ENCODE measurements at places on chromosomes 16 and 17.

DNA sequence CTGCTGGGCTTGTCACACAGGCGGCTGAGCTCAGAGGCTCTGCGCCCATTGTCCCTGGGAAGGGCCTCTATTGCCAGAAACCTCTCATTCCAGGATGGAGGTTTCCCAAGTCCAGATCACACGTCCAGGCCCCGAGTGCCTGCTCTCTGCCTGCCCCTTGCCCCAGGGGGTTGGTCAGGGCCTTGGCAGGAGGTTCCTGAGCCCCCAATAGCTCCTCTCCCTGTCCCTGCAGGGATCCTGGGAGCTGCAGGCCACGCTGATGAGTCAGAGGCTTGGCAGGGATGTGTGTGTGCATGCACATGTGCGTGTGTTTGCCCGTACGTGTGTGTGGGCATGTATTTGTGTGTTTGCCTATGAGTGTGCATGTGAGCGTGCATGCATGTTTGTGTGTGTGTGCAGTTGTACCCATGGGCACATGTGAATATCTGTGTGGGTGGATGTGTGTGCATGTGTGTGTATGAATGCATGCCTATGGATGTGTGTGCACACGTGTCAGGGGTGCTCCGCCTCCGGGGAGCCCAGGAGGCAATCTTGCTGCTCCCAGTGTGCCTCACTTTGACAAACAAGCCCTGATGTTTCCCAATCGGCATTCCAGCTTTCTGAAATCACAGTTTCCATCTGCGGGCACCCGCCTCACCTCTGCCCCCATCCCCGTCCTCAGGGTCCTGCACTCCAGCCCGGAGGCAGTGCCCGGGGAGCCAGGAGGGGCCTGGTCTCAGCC is 98.4 kb upstream of the GSE1 start:
- DNase-seq: no peak

- DNase-seq: no peak
Observed at GRCh38 chr17:41498276-41498675, 7.1 kb downstream of the KRT13 start.

DNA sequence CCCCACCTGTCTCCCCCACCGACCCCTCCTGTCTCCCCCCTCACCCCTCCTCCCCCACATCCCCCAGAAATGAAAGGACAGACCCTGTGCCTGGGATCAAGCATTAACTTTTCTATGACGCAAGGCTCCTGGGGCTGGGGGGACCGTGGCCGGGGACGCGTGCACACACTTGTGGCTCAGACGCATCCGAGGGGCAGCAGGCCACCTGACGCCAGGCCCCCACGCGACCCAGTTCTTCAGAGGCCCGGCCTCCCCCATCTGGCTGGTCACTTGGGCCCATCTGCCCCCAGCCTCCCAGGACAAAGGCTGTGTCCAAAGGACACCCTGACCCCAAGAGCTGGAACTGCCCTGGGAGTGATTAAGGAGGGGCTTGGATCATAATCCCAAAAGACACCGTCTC is 14.0 kb upstream of the PVALEF start:
- no peak for DNase-seq

- DNase-seq: no peak
Observed at GRCh38 chr17:80029258-80029974, 6.3 kb downstream of the TBC1D16 start.

DNA sequence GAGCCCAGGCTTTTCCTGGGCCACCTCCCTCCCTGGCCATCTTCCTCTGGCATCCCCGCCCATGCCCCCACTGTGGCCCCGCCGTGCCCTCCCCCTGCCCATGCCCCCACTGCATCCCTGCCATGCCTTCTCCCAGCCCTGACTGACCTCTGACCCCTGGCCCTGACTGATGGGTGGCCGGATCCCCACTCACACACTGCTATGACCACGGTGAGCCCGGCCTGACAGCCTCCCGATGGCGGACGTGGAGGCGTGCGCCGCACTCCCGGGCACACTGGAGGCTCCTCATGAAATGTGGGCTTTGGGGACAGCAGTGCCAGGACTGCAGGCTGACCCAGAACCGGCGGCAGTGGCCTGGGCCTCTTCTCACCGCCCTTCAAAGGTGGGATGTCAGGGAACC is 10.6 kb upstream of the C1QTNF8 start:
- DNase-seq: no peak

DNA sequence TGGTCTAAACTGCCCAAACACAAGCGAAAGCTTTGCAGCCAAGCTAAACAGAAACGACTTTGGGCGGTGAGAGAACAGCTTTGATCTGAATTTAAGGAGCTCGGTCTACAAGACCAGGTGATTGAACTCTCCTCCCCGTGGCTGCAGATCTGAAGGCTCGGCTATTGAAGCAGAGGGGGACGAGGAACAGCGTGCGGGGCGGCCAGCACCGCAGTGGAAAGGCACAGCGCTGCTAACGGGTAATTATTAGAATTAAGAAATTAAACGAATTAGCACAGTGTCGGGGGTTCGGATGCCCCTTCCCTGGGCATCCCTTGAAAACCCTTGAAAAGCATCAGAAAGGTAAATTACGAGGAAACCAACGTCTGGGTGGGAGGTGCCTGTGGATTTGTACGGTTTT is 431 bp downstream of the TEKT3 start:
- DNase-seq: no peak

- no peak for DNase-seq
Observed at GRCh38 chr17:17677299-17678040, 3.8 kb upstream of the RAI1 start.

DNA sequence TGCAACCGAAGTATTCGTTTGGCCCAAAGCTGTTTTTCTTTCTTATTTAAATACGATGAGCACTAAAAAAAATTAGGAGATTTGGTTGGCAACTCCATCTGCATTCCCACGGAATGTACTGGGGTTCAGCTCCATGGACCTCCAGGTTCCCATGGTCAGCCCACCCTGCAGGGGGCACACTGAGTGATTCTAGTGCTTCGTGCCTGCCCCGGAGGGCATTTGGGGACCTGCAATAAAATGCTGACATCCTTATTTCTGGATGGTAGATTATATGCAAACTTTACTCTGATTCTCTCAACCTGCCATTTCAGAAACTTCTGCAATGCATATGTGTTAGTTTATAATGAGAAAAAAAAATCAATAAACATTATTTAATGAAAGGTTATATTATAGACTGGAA is 339.4 kb downstream of the XYLT1 start:
- DNase-seq: no peak

GRCh38 chr17:76421044-76421407 is 31.9 kb downstream of the UBE2O start:
- DNase-seq: no peak

DNA sequence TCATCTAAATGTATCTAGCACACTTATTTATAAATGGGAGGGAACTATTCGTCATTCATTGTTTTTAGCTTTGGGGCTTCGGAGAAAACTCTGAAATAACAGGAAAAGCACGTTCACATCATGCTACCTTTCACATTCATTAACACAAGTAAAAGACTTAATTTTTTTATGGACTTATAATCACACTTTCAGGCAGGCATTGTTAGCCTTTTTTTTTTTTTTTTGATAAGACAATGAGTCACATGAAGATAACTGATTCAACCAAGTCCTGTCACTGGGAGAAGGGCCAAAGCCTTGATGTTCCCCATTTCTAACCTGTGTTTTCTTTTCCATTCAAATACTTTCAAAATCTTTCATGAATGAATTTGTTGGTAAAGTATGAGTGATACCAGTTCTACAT is 631.3 kb upstream of the CA10 start:
- DNase-seq: no peak

- no peak for DNase-seq
Observed at GRCh38 chr17:73325527-73325842, 13.7 kb upstream of the CDC42EP4 start.

DNA sequence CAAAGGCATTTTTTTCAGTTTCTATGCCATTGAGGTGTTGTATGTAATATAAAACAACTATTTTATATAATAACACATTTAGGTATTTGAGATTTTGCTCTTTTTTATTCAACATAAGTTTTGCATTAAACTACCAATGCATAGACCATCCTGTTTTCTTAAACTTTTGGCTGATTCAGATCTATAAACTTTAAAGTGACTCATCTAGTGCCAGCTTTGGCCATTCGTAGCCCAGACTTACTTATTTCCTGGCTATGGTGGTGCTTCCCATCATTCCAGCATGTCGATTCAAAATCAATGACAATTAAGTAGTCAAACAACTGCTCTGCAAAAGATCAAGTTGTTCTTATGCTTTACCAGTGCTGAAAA is 3.1 kb downstream of the ERI2 start:
- no peak for DNase-seq

DNA sequence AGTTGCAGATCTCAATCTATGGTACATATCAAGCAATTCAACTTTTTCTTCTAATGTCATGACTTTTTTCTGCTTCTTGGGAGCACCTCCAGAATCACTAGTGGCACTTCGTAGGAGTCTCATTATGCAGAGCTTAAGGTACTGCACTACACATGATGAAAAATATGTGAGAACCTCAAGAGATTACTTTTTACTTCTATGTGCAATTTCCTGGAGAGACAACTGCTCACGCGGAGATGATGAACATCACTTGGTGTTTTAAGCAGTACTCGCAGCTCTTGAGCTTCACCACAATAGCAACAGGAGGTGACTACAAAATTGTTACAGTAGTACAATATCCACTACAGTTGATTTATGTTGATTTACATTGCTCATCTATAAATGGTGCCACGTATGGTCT is 79.7 kb downstream of the MRTFB start:
- no peak for DNase-seq

GRCh38 chr16:67244387-67245185 is 2.7 kb downstream of the FHOD1 start:
- peak; percentile 37 for DNase-seq

DNA sequence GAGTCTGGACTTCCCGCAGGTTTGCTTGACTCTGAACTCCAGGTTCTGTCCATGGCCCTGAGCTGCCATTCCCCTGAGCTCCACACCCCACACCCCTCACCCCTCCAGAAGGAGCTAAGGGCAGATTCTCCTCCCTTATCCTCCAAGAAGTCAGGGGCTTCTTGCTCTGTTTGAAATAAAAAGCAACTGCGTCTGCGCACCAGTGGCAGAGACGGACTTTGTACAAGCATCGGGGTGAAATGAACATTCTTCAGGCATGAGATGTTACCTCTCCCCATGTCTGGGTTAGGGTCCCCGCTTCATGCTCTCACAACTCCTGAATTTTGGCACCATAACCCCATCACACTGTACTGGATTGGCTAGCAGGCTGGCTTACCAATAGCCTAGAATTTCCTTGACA is 36.1 kb upstream of the DLX4 start:
- DNase-seq: no peak

- no peak for DNase-seq
Observed at GRCh38 chr17:82424001-82424862, 5.8 kb upstream of the OGFOD3 start.

GRCh38 chr17:49338883-49339282 is 23.2 kb downstream of the ZNF652 start:
- no peak for DNase-seq

DNA sequence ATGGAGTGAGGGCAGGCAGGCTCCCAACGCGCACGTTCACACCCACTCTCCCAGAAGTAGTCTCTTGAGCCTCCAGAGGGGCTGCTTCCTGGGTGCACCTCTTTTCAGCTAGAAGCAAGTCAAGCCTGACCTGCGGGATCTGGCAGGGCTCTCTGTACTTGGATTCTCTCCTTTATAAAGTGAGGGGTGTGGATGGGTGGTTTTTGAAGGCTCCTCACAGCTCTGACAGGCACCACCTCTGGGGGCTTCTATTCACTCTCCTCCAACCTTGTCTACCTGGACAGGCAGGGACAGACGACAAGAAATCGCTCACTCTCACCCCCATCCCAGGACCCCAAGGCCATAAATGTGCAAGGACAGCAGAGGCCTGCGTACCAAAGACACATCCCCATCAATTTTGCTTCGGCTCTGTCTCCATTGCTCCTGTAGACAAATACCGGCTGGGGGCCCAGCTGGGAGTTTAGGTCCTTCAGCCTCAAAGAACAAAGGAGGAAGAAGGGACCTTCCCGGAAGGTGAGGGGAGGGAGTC is 814 bp upstream of the DYNLL2 start:
- no peak for DNase-seq

- DNase-seq: no peak
Observed at GRCh38 chr16:4602331-4602730, 12.4 kb downstream of the UBALD1 start.

DNA sequence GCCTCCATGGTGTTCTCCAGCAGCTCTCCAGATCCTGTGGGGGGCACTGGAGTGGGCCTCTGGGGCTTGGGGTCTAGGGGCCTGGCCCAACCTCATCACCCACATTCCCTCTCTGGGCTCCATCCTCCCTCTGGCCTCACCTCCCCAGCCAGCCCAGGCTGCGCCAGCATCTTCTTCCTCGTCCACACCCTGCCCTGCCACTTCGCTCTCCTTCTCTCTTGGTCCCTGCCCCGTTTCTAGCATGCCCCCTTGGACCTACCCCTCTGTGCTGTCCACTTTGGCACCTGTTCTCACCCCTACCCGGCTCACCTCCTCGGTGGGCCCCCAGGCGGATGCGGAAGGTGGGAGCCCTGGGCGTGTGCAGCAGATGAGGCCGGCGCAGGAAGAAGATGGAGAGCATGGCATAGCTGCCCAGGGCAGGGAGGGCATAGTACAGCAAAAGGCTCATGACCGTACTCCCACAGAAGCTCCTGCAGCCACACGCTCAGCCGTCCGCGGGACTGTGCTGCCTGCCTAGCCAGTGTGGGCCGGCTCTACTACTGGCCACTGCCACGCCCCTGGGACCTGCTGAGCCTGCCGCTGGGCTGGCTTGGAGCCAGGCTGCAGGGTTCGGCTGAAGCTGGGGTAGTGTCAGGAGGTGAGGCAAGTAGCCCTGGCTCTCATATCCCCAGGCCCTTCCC is at the start of gene GDPD3:
Gene GDPD3, minus strand, starts transcription at position 507 of the 680 bp plus-strand sequence. Its CDS starts 59 bp downstream, at position 448.
- no peak for DNase-seq

- no peak for DNase-seq
Observed at GRCh38 chr16:54110016-54110981, 176.3 kb downstream of the IRX3 start.

GRCh38 chr16:31877876-31878642 is 4.5 kb downstream of the ZNF267 start:
- DNase-seq: no peak

DNA sequence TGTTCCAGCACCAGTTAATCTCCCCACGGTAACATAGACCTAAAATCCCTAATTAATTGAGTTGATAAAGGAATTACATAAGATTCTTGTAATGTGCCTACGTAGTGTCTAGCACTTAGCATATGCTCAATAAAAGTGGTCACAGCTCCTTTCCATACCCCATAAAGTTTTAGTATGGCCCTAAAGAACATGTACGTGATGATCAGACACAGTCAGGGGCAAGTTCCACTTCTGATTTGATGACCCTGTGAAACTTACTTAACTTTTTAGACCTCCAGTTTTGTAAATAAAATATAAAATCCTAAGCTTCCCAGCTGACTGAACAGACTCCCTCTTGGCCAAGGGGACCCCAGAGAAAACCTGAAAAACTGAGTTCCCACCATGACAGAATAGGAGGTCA is 391.3 kb upstream of the ERCC4 start:
- no peak for DNase-seq

GRCh38 chr17:1110862-1111598 is 68.8 kb downstream of the ABR start:
- no peak for DNase-seq

All from activated CD4-positive, CD25-positive, alpha-beta regulatory T cell (primary cell).